IPS DF 19.7 (cell line): ENCODE measurements at places on chromosomes 1 and 21.

GRCh38 chr1:39344394-39345154 is 140.1 kb downstream of the MACF1 start:
- DNase-seq: no peak

DNA sequence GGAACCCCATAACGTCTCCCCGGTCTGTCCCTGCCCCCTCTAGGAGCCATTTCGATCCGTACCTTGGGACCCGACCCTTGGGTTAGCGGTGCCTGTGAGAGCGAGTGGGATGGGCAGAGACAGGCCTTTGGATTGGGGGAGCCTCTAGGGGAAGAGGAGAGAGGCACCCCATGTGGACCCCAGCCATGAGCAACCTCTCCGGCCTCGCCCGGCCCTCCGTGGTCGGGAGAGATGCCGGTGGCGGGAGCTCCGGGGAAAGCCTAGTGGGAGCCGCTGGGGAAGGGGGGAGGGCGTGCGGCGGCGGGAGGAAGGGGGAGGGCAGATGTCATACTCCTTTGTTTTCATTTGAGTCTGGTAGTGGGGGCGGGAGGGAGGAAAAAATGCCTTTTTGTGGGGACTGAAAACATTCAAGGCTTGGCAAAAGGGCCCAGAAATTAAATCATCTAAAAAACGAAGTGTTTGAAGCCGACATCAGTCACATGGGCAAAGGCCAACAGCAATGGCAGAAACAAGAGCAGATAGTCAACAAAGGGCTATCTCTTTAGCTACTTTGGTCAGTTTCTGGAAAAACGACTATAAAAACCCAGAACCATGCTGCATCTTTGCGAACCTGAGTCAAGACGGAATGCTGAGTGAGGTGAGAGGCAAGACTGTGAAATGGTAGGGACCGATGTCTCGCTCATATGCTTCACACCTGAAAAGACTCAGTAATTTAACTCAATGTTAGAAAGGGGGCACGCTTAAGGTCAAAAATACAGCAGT is 758 bp downstream of the PTBP2 start:
- no peak for DNase-seq

DNA sequence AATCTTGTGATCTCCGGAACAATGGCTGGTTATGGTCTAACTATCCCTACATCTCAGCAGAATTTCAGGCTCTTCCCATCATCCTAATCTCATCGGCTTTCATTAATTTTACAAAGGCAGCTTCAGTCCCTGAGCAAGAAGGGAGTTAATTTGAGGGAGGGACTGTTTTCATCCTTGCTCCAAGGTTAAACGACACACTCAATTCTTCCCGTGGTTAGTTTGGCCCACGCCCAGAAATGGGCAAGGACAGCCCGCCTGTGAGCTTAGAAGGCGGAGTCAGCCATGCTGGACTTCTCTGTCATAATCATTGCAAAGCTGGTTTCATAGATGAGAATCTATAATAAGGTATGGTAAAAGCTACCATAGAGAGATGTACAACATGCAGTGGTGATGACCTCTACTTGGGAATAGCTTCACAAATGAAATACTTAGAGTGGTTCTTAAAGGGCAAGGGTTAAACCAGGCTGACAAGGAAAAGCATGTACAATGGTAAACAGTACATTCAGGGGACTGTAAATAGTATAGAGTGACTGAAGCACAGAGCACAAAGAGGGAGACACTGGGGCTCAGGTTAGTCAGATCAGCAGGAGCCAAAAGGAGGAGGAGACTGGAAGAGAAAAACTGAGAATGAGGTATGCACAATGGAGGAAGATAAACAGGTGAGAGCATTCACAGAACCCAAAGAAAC is 108.8 kb downstream of the SMYD3 start:
- DNase-seq: no peak

DNA sequence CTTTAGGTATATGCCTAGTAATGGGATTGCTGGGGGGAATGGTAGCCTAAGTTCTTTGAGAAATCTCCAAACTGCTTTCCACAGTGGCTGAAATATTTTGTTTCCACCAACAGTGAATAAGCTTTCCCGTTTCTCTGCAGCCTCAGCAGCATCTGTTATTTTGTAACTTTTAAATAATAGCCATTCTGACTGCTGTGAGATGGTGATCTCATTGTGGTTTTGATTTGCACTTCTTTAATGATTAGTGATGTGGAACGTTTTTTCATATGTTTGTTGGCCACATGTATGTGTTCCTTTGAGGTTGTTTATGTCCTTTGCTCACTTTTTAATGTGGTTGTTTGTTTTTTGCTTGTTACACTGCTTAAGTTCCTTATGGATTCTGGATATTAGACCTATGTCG is 237.4 kb downstream of the CENPF start:
- DNase-seq: no peak

DNA sequence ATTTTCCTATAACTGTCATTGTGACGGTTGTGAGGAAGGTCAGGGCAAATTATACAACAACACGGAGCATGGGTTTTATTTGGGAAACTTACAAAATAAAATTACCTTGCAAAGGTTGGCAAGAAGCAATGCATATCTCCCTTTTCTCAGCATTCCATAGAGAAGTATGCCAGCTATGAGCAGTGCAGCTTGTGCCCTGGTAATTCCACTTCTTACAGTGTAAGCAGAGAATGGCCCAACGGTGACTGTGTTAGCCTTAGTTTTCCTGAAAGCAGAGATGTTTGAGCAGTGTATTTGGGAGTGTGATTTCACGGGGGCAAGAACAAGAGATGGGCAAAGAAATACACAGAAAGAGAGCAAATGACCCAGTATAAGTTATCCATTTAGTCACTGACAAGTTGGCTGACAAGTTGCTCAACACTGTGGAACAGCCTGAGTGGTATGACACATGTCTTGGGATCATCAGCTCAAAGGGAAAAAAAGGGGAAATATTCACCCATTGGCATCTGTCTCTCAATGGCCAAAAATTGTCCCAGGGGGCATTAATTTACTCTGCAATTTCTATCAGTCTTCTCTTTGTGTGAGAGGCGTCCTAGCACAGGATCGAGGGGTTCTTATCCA is 210.9 kb upstream of the NRIP1 start:
- no peak for DNase-seq

DNA sequence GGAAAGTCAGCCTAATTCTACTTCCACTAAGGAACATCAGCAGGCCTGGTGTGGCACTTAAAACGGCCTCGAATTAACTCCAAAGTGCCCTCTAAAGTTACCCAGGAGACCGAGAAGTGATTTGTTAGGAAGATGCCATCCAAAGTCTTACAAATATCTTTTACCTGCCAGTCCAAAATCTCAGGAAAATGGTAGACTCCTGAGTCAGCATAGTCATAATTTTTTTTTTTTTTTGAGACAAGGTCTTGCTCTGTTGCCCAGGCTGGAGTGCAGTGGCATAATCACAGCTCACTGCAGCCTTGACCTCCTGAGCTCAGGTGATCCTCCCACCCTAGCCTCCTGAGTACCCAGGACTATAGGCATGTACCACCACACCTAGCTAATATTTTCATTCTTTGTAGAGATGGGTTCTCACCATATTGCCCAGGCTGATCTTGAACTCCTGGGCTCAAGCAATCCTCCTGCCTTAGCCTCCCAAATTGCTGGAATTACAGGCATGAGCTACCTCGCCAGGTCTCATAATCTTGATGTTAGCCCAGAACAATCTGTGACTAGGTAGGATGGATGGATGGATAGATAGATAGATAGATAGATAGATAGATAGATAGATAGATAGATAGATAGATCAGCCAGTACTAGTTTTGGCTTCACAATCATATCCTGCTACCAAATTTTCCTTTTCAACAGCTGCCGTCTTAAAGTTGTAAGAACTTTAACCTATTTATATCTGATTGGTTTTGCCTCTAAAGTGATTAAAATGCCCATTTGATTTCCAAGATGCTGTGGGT is 25.3 kb upstream of the PPP2R5A start:
- DNase-seq: no peak

GRCh38 chr1:206776229-206776628 is 3.9 kb upstream of the IL10 start:
- DNase-seq: no peak

- no peak for DNase-seq
Measured at GRCh38 chr1:221294242-221294641, 415.0 kb downstream of the HLX start.

DNA sequence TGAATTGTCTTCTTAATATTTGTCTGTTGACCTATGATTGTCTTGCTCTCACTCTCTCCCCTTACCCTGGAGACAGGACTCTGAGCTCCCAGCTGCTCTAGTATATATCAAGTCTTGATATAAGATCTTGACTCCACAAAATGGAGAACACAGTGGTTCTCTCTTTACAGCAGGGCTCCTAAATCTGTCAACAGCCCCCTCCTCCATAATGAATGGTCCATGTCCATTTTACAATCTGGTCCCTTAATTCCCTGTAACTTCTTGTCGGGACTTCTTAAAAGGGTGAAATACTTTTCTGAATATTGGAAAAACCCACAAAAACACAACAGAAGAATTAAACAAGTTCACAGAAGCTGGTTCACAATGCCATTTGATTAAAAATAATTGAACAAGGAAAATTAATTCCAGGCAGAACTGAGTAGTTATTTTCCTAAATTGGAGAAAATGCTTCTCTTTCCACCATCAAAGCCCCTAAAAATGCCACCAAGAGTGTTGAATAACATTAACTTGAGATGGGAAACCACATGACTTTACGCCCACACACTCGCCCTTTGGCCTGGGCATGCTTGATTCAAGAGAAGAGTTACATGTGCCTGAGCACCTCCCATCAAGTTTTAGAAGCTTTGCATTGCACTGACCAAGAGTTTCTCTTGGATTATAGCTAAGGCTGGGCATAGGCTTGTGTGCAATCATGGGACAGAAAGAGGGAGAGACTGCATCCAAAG is 109.8 kb downstream of the TOMM20 start:
- DNase-seq: no peak

GRCh38 chr1:114718661-114719423 is 2.3 kb upstream of the NRAS start:
- DNase-seq: no peak

DNA sequence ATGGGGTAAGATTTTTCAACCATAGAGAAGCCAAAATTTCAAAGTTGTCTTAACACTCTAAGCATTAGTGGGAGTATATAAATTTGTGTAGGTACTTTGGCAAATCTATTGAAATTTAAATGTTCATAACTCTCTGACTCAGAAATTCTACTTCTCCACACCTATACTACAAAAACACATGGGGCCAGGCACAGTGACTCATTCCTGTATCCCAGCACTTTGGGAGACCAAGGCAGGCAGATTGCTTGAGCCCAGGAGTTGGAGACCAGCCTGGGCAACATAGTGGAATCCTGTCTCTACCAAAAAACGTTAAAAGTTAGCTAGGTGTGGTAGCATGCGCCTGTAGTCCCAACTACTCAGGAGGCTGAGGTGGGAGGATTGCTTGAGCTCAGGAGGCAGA is 41.3 kb upstream of the RAVER2 start:
- DNase-seq: no peak

GRCh38 chr1:85617633-85618100 is 37.1 kb downstream of the CCN1 start:
- DNase-seq: no peak

GRCh38 chr1:10947181-10947580 is 65.3 kb upstream of the TARDBP start:
- no peak for DNase-seq

DNA sequence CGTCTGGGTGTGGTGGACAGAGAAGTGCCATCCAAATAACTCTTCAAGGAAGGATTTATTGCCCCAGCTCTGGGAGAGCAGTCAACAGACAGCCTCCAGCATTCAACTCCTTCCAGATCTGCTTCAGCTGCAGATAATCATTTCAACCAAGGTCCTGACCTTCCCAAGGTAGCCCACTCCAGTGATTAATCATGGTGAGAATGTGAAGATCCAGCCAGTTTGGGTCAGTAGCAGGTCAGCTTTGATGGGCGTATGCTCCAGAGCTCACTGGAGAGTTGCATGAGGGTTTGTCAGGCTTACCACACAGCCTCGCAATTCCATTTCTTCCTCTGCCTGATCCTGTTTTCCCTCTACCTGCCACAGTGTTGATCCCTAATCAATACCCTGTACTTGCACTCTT is 214.5 kb upstream of the ZRANB2 start:
- DNase-seq: no peak

GRCh38 chr1:60571811-60572210 is 498.2 kb upstream of the C1orf87 start:
- DNase-seq: no peak

DNA sequence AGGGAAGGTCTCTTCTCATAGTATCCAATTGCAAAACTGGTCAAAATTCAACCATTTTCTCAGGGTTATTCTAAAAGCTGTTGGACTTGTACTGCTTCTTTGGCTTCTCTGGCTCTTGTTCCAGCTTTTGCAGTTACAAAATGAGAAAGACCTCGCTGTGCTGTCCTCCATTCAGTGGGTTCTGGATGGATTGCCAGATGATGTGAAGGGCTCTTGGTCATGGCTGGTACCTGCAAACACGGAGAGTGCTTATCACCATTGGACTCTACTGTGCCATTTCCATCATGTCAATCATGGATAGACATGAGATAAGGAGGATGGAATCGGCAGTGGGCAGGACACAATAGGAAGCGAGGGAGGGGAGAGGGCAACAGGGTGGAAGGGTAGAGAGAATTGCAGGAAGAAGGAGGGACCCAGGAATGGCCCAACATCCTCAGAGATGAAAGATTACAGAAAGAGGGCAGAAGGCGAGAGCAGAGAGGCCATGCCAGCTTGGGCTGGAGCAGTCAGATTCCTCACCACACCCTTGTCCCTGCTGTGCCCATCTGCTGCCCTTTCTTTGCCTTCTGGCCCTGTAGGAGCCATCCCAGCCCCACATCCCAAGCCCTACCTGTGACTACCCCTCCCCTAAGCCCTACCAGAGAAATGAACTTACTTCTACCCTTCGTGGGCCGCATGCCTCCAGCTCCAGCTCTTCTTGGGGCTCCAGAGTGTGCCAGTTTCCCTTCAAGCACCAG is 70.3 kb downstream of the HIVEP3 start:
- no peak for DNase-seq

- DNase-seq: no peak
Measured at GRCh38 chr1:211928993-211929637, 98.6 kb upstream of the LPGAT1 start.

GRCh38 chr1:234154320-234155251 is 218.7 kb upstream of the COA6 start:
- DNase-seq: peak; percentile 35

DNA sequence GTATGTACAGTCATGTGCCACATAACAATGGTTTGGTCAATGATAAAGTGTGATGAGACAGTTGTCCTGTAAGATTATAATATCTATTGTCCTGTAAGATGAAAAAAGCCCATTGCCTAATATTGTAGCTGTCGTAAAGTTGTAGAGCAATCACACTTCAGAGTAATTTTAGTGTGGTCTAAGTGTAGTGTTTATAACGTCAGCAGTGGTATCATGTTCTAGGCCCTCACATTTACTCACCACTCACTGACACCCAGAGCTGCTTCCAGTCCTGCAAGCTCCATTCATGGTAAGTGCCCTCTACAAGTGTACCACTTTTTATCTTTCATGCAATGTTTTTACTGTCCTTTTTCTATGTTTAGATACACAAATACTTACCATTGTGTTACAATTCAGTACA is 259.9 kb upstream of the RAB4A start:
- no peak for DNase-seq

DNA sequence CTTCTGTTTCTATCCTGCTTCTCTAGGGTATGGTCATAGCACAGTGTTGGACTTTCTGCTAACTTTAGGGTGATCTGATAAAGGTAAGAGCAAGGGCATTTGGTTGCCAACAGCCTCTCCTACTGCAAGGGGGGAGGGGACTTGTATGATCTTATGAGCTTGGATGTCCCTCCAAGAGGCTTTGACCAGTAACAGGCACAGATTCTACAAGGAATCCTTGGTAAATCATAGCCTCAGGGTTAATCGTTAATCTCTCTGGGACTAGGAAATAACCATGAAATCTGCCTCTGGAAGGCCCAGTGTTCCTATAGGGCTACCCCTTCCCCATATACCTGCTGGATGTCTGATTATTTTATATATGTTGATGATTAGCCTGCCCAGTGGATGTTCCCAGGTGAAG is 134.8 kb upstream of the TNFSF4 start:
- no peak for DNase-seq
